Astrocyte of the spinal cord (primary cell): ENCODE measurements at places on chromosomes 16 and 17.

- DNase-seq, result no peak
Observed at GRCh38 chr16:85380905-85381737, 232.0 kb upstream of the GSE1 start.

- DNase-seq, result no peak
Observed at GRCh38 chr16:50263060-50263909, 3.1 kb upstream of the ADCY7 start.

DNA sequence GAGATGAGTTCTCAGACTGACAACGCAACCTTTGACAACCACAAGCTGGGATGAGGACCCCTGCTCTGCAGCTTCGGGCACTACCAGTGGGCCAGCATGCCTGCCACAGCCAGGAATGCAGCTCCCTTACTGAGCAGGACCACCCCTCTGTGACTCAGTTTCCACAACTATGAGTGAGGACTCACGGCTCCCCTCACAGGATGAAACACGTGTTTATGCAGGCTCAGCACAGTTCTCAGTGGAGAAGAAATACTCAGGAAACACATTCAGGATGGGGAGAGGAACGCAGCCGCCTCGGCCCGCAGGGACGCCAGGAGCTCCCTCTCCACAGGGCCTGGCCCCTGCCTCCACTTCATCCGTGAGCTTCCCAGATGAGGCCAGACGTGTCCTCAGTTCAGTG lies 14.1 kb downstream of the DNASE1 start:
- DNase-seq, result no peak

DNA sequence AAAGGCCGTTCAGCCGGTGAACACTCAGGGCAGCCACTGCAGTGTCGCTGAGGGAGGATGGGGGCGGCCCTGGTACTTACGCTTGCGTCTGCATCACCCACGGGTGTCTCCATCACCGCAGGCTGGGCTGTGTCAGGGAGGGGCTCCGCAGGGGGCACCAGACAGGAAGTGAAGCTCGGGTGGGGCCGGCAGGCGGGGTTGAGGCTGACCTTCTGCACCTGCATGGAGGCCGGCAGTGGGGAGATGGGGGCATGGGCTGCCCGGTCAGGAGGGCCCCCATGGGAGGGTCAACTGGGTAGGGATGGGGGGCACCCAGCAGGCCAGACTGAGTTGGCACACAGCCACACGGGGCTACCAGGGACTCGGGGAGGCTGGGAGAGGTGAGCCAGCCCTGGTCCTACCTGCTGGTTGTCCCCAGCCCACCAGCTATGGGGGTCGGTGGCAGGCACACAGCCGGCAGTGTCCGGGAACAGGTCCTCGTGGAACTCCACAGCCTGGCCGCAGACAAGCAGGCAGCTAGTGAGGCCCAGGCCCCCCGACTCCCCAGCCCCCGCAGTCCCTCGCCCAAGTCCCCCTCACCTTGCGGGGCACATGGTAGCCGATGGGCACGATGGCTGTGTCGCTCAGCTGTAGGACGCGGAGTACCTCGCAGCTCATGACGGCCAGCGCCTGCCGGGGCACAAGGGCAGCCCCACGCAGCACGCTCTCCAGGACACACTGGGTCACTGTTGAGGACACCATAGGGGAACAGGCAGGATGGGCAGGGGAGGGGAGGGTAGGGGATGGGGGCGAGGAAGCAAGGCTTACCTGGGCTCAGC lies 7.2 kb upstream of the VASN start:
- DNase-seq, result no peak

DNA sequence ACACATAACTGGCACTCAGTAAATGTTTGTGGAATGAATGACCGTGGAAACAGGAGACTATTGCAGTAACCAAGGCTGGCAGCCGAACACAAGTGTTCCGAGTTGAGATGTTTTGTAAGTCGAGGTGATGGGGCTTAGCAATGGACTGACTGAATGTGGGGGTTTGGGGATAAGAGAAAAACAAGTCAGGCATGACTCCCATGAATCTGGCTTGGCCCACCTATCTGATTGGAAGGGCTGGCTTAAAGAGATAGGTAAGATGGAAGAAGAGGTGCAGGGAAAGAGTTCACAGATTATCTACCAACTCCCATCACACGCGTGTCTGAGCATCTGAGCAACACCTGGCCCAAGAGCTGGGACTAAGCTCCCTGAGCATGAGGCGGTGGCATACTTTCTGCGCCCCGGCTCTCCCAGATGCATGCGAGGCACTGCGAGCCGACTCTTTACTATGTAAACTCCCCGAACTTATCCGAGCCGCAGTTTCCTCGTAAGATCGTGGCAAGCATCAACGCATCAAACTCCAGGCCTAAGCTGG lies 539 bp downstream of the IFT20 start:
- no peak for DNase-seq

- DNase-seq, result no peak
Observed at GRCh38 chr16:49838441-49839016, 17.4 kb downstream of the ZNF423 start.

DNA sequence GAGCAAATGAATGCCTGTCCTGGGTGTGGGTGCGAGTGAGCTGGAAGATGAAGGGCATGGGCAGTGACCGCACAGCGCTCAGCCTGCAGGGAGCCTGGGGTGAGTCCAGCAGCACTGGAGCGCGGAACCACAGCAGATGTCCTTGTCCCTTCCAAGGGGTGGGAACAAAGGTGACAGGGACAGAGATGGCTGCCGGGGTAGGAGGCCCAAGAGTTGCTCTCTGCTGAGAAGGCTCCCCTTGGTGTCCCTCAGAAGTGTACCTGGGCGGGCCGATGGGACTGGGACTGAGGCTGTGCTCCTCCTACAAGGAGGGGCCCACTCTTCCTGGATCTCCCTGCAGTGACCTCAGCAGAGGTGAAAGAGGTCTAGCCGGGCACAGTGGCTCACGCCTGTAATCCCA lies 7.6 kb upstream of the PGAP6 start:
- no peak for DNase-seq

DNA sequence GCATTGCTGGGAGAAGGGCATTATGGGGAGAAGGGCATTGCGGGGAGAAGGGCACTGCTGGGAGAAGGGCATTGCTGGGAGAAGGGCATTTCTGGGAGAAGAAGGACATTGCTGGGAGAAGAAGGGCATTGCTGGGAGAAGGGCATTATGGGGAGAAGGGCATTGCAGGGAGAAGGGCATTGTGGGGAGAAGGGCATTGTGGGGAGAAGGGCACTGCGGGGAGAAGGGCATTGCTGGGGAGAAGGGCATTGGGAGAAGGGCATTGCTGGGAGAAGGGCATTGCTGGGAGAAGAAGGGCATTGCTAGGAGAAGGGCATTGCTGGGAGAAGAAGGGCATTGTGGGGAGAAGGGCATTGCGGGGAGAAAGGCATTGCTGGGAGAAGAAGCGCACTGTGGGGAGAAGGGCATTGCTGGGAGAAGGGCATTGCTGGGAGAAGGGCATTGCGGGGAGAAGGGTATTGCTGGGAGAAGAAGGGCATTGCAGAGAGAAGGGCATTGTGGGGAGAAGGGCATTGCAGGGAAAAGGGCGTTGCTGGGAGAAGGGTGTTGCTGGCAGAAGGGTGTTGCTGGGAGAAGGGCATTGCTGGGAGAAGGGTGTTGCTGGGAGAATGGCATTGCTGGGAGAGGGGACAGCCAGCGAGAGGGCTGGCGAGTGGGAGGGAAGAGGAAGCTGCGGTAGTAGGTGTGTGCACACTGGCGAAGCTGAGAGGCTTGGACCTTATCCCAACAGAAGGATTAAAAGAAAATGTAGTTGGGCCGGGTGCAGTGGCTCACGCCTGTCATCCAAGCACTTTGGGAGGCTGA lies 4.6 kb upstream of the PYDC1 start:
- DNase-seq, result no peak

DNA sequence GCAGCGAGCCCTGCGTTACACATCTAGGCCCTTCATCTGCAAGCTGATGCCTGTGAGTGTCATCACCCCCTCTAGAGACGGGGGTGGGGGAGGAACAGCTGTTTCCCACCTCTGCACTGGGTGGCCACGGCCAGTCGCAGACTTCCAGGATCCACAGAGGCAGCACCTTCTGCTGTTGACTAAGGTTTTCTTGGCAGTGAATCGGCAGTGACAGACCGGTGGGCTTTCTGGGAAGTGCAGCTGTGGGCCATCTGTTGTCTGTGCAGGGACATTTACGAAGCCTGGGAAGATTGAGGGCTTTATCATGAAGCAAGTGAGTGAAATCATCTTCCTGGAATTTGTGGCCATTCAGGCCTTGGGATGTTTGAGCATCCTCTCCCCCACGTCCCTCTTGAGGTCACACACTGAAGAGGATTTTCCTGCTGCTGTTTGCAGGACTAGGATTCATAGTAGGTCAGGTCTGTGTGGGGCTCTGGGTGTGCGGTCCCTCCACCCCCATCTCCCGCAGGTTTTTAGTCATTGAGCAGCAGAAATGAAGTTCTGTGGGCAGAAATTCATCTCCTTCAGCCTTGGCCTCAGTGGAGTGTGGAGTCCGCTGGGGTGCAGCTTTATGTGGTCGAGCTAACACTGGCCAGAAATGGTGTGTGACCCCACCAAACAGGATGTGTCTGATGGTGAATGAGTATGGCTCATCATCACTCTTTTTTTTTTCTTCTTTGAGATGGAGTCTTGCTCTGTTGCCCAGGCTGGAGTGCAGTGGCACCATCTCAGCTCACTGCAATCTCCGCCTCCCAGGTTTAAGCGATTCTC lies 12.0 kb downstream of the PGS1 start:
- DNase-seq, result peak; percentile 94

DNA sequence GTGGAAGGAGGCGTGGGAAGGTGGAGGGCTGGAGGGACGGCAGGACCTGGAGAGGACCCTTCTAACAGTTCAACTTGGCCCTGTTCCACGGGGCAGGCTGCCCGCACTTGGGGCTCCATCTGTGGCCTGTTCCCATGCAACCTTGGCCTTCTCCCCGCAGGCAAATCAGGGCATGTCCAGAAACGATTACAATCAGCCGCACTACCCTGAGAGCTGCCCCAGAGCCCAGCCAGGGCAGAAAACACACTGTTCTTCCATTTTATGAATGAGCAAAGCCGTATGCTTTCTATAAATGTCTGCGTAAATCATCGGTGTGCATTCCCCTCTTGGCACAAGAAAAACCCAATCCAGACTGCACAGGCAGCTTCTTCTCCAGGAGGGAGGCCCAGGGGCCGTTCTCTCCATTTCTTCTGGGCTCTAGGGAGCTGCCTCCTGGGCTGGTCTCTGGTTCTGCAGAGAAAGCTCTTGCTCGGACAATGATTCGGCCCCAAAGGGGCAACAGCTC lies 228.7 kb downstream of the SOX9 start:
- no peak for DNase-seq

DNA sequence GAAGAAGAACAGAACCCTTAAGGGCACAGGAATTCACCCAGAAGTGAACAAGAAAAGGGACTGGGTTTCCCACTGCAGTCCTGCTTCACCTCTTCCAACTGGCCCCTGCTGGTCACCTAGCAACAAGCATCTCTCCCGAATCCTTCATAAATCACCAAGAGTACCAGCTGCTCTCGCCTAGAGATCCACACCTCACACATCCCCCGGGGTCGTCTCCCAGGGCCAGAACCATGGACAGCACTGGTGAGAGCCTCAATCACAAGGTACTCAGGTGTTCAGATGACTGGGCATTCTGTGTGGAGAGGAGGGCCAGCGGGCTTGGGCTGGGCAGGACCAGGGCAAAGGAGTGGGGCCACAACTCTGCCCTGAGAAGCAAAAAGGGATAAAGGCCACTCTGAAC lies 65.9 kb downstream of the CCT6B start:
- no peak for DNase-seq

DNA sequence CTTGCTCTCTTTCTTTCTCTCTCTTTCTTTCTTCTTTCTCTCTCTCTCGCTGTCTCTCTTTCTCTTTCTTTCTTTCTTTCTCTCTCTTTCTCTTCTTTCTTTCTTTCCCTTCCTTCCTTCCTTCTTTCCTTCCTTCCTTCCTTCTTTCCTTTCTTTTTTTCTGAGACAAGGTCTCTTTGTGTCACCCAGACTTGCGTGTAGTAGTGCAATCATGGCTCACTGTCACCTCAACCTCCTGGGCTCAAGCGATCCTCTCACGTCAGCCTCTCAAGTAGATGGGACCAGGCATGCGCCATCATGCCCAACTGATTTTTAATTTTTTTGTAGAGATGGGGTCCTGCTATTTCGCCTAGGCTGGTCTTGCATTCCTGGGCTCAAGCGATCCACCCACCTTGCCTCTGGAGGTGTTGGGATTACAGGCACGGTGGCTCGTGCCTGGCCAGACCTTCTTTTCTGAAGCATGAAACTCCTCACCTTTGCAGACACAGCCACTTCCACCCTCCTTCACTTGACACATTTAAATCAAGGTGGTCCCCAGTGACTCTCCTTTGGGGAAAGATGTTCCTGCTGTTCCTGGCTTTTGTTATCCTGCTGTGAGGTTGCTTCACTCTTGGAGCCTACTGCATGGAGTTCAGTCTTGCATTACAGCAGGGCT lies 26.8 kb upstream of the NKD1 start:
- no peak for DNase-seq

DNA sequence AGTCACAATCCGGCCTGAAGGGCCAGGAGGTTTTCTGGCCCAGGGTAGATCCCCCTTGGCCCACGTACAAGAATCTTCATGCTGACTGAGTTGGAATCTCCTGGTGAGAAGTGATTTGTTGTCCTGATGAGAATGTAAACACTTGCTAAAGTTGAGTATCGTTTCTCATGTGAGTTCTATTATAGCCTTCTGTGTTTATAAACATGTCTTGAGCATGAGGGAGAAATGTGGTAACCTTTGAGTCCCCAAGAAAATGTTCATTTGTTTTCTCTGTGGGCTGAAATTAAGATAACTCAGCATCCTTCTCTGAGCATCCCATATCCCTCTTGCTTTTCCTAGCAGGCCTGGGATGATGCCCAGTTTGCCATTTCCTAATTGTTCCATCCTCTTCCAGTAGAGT lies 204.8 kb downstream of the FTO start:
- no peak for DNase-seq

GRCh38 chr17:17468217-17469010 lies 8.4 kb upstream of the MED9 start:
- DNase-seq, result no peak
